Smooth muscle cell of trachea (primary cell): ENCODE measurements at places on chromosomes 16 and 17. TPM values are rescaled to one million over a fixed set of nuclear protein-coding genes. Genes with fewer than 3 reads are reported as not detected.

Gene STAC2
- total RNA-seq: not detected in 2 replicates

Gene TP53TG3F
- total RNA-seq: not detected in 2 replicates

Gene TAF1C
- 23.0 and 23.1 TPM in 2 replicates for total RNA-seq

Gene HEATR9
- not detected in 2 replicates for total RNA-seq

Gene MPRIP
- total RNA-seq: 86.0 and 106 TPM in 2 replicates

Gene SMG6
- 44.8 and 51.4 TPM in 2 replicates for total RNA-seq

Gene KRT34
- total RNA-seq: 0.17 TPM in 1 of 2 replicates, not detected in the other

Gene LRRC36
- 0.50 and 0.73 TPM in 2 replicates for total RNA-seq

Gene USP6
- total RNA-seq: under 0.01 TPM in 1 of 2 replicates, not detected in the other

Gene JPH3
- total RNA-seq: not detected in 2 replicates

Gene ACE
- 7.9 and 20.5 TPM in 2 replicates for total RNA-seq

Gene GNG13
- not detected in 2 replicates for total RNA-seq

Gene FOXF1
- 21.8 and 39.0 TPM in 2 replicates for total RNA-seq

Gene ABCA3
- total RNA-seq: 1.2 and 2.3 TPM in 2 replicates

Gene KRTAP16-1
- not detected in 2 replicates for total RNA-seq

Gene LPO
- not detected in 2 replicates for total RNA-seq

Gene SPG7
- 139 and 154 TPM in 2 replicates for total RNA-seq

Gene DRC3
- 0.83 and 1.2 TPM in 2 replicates for total RNA-seq

Gene ZG16
- not detected in 2 replicates for total RNA-seq

Gene RUNDC3A
- 0.99 TPM in 1 of 2 replicates, not detected in the other for total RNA-seq

Gene SCARF1
- 0.73 and 0.83 TPM in 2 replicates for total RNA-seq

Gene BCL6B
- 0.33 and 0.44 TPM in 2 replicates for total RNA-seq

Gene USP43
- total RNA-seq: not detected in 2 replicates

Gene CCDC92B
- not detected in 2 replicates for total RNA-seq

Gene RAB11FIP4
- total RNA-seq: 0.29 and 1.2 TPM in 2 replicates

Gene LDHD
- 2.6 and 2.8 TPM in 2 replicates for total RNA-seq

Gene OR1A2
- total RNA-seq: not detected in 2 replicates

Gene KRTAP9-2
- total RNA-seq: not detected in 2 replicates

Gene SOST
- total RNA-seq: not detected in 2 replicates

Gene ACSM2A
- not detected in 2 replicates for total RNA-seq

Gene TANGO6
- total RNA-seq: 21.7 and 21.8 TPM in 2 replicates

Gene SCPEP1
- 73.3 and 93.8 TPM in 2 replicates for total RNA-seq

Gene CENPT
- total RNA-seq: 35.6 and 36.1 TPM in 2 replicates

Gene SBK1
- under 0.01 TPM in 1 of 2 replicates, not detected in the other for total RNA-seq

Gene SLFN12L
- 0.15 and 0.17 TPM in 2 replicates for total RNA-seq

Gene CRYBA1
- 0.15 and 0.33 TPM in 2 replicates for total RNA-seq

Gene AANAT
- 0.17 TPM in 1 of 2 replicates, not detected in the other for total RNA-seq
